Stimulated activated CD4-positive, alpha-beta T cell treated with anti-CD3 and anti-CD28 coated beads, Interleukin-4, amount 100 ng/mL, for 48 hours (primary cell): ENCODE measurements at places on chromosomes 1 and 21.

GRCh38 chr1:107473065-107473464 lies 332.2 kb downstream of the NTNG1 start:
- DNase-seq = no peak

DNA sequence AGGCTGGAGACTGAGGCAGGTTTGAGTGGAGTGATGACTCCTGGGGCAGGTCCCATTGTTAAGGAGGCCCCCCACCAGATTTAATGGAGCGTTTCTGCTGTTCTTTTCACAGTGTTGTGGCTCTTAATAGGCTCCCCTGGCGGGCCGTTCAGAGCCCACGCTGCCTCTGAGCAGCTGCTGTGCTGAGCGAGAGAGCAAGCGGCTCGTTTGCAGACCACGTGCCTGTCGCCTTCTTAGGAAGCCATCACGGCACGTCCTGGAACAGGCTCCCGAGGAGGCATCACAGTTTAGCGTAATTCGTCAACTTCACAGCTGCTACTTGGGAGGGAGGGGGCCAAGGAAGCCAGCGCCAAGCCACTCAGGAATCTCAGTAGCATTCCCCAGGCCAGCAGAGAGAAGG lies 70.5 kb upstream of the CTTNBP2NL start:
- no peak for DNase-seq

DNA sequence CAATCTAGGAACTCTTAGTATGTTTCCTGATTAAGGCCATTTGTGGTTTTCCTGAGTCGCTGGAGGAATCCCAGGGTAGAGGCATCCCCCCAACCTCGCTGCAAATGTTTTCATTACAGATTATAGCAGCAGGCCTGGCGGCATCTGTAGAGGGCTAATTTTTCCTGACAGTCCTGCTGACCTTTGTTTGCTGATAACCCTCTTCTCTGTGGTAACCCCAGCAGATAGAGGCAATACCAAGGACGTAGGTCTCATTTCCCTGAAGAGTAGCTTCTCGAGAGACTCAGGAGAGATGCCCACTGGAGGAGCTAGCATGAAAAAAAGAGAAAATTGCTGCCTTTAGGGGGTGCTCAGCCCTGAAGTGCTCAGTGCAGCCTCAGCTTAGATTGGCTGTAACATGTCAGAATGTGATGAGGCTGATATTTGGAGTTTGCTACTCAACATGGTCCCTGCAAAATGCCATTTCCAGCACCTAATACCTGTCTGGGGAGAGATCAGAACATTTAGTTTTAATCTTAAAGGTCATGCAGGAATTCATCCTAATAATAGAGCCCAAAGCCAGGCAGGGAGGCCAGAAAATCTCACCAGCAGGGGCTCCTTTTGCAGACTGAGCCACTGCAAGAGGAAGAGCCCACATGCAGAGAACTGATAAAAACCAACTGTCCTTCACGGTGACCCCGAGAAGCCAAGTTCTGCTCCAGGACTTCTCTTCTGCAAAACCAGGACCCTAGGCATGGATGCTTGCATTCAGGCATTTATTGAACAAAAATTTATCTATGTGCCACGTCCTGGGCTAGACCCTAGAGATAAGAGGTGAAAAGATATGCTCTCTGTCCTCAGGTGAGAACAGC lies 184.5 kb downstream of the KAZN start:
- DNase-seq = no peak

DNA sequence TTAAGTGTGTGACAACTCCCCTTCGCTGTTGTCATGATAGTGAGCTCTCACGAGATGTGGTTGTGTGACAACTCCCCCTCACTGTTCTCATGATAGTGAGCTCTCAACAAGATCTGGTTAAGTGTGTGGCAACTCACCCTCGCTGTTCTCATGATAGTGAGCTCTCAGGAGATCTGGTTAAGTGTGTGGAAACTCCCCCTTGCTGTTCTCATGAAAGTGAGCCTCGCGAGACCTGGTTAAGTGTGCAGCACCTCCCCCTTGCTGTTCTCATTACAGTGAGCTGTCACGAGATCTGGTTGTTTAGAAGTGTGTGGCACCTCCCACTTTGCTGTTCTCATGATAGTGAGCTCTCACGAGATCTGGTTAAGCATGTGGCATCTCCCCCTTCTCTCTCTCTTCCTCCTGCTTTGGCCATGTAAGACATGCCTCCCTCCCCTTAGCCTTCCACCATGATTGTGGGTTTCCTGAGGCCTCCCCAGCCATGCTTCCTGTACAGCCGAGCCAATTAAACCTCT lies 25.1 kb upstream of the LSS start:
- DNase-seq = peak; percentile 30

GRCh38 chr1:205568135-205568468 lies 63.6 kb downstream of the CDK18 start:
- no peak for DNase-seq

DNA sequence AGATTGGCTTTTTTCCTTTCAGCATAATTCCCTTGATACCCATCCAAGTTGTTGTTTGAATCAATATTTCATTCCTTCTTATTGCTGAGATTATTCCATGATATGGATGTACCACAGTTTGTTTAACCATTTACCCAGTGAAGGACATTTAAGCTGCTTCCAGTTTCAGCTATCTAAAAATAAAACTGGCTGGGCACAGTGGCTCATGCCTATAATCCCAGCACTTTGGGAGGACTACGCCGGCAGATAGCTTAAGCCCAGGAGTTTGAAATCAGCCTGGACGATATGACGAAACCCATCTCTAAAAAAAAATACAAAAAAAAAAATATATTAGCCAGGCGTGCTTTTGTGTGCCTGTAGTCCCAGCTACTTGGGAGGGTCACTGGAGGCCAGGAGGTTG lies 32.6 kb downstream of the SEMA6C start:
- no peak for DNase-seq

DNA sequence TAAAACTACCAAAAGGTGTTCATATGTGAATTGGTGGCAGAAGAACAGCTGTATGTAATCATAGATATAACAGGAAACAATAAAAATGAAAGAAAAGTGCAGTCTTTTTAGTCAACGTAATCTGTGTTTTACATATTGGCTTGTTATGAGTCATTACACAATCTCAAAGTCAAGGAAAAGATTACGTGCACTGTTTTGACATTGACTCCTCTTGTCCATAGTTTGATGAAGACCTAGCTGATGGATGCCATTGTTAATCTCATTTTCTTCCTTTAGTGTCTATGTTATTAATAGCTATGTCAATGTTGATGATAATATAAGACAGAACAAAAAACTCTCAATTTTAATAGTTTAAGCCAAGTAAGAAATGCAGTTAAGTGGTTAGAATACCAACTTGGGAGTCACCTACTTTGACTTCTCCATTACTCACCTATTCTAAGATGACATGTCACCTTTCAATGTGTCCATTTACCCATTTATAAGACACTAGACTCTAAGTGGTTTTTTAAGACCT lies 84.5 kb upstream of the SAMSN1 start:
- DNase-seq = no peak

GRCh38 chr1:117712621-117713020 lies 106.8 kb downstream of the TENT5C start:
- no peak for DNase-seq

DNA sequence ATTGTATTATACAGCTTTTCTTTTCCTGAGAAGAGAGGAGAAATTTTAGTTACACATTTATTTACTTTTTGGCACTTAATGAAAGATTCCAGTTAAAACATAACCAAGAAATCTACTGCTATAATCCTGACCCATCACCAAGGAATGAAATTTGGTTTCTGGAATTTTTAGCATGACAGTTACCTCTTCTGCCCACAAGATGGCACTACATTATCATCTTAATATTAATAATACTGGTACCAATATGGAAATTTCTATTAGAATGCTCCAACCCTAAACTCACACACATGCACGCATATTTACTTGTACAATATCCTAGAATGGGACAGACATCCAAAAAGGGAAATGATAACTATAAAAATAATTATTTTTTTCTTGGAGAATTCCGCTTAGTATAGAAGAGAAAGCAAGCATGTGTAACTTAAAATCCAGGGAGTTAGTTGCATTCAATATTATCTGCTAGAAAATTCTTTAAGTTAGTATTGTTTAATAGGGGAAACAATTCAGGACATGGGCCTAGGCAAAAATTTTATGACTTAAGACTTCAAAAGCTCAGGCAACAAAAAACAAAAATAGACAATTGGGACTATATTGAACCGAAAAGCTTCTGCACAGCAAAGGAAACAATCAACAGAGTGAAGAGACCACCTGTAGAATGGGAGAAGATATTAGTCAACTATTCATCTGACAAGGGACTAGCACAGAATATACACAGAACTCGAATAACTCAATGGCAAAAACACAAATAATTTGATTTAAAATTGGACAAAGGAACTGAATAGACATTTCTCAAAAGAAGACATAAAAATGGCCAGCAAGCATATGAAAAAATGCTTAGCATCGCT lies 37.4 kb downstream of the MAP3K21 start:
- DNase-seq = no peak

GRCh38 chr1:183810121-183810520 lies 5.2 kb downstream of the RGL1 start:
- no peak for DNase-seq

DNA sequence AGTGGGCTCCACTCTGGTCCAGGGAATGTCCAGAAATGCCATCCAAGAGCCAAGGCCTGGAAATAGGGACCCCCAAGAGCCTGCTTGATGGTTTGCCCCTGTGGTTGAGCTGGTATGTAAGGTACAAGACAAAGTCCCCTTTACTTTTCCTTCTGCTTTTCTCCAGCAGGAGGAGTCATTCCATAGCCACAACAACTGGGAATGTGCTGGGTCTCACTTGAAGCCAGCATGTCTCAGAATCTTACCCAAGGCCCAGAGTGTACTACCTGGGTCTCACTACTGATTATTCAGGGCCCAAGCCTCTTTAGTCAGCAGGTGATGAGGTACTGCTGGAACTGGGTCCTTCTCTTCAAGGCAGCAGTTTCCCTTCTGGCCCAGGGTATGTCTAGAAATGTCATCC lies 62.1 kb upstream of the CD55 start:
- DNase-seq = no peak

GRCh38 chr1:55196433-55197035 lies 18.6 kb downstream of the USP24 start:
- no peak for DNase-seq

- DNase-seq = no peak
Measured at GRCh38 chr21:43279578-43279894, 110.7 kb downstream of the CRYAA start.

DNA sequence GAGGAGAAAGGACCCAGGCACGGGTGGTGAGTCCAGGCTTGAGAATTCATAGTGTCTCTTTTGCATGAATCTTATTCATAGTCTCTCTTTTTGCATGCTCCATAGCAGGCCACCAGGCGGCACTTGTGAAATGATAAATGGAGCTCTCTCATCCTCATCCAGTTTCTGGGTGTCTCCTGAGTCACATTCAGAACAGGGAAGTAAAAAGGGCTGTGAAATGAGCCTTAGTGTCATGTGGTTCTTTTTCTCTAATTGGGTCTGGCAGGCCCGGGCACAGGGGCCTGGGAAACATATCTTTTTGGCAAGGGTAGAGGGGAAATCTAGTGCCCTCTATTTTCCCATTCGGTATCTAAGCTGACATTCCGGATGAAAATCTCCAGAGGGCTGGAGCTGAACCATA lies 19.1 kb upstream of the NCF2 start:
- no peak for DNase-seq

DNA sequence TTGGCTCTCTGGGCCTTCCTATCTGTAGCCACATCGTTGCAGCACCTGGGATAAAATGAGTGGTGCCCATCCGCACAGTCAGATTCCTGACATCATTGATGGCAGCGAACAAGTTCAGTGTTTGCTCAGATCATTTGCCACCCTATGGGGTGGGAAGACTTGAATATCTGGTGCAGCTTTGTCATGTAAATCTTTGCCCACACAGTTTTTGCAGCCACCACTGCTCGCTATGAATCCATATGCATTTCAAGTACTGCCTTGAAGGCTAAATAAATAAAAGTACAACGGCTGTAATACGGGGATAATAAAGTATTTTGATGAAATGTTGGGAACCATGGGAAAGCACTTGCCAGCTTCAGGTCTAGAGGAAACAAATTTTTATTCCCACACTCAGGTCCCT lies 56.3 kb upstream of the COA6 start:
- DNase-seq = no peak

DNA sequence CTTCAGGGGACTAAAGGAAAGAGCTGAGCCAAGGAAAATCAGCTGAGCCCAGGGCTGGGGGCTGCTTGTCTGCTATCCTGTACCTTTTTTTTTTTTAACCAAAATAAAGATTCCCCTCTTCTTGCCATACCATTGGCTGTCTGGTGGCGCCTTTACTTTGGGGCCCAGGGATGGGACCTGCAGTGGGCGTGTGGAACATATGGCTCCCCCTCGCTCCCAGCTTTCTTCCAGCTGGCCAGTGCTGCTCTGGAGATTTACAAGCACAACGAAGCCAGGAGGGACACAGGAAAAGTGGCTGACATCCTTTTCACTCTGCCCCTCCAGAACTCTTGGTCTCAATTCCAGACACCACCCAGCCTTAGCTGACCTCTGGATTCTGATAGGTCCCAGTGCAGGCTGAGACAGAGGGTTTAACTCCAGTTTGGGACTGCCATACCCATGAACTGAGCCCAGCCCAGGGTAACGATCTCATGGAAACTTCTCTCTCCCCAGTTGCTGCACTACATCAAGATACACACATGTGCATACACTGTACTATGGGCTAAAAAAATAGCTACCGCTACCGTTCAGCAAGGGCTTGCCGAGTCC lies 5.4 kb upstream of the SFN start:
- no peak for DNase-seq

- no peak for DNase-seq
Measured at GRCh38 chr1:204846546-204846945, 24.1 kb upstream of the NFASC start.

DNA sequence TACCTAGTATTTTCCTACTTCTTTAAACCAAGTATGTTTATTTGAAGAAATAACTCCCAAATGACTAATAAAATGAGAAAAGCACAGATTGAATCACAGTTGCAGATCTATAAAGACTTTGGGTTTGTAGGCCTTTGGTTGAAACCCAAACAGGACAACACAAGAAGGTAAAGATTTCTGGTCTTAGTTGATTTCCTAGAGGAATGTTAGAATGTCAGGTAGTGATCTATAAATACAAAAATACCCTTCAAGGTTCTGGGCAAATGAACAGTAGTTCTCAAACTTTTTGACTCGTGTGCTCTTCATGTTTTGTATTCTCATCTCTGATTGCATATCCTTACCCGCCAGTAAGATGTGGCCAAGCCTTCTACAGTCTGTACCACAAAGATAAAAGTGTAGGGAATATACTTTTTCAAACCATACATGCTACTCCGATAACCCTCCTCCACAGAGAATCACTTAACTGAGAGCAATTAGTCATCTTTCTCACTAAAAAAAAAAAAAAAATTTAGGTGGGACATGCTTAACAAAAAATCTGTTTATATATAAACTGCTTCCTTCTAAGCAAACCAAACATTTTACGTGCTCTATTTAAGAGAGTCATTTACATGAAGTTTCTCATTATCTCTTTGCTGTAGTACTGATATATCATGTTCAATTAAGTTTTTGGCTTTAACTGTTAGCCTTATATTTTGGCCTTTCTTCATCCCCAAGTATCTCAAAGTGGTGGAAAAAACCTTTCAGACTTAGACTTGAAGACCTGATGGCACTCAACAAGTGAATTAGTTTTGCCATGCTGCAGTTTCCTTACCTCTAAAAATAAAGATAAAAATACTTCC lies 36.0 kb downstream of the CNIH4 start:
- no peak for DNase-seq

- DNase-seq = no peak
Measured at GRCh38 chr1:246012341-246012740, 494.7 kb downstream of the SMYD3 start.

- DNase-seq = no peak
Measured at GRCh38 chr1:9886092-9886742, 23.9 kb downstream of the CTNNBIP1 start.

GRCh38 chr1:187456446-187456845 lies 627.7 kb downstream of the PLA2G4A start:
- DNase-seq = no peak
